ENCODE measurements at places on chromosomes 16 and 17. TPM values are rescaled to one million over a fixed set of nuclear protein-coding genes. Genes with fewer than 3 reads are reported as not detected.

DNA sequence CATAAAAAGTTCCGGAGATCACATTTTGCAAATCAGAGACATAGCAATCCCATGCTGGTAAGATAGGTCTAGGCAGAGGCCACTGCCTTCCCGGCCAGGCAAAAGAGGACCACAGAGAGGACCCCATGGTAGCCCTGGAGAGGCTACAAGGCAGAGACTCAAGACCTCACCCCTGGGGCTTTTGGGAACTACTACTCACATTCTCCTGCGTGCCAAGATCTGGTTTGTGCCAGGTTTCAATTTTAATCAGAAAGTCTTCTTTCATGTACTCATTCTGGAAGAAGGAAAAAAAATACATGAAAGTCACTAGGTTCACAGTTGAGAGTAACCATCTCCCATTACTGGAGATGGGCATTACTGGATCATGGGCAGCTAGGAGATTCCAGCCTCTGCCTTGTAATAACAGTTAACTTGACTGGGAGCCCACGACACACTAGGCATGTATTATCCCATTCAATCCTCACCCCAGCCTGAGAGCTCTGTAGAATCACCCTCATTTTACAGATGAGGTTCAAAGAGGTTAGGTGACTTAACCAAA, 21.2 kb downstream of the PITPNA start:
- no peak overlapping the region for H3K4me3 ChIP-seq
- peaks cover 4% of the 10 kb centered on the region for H3K36me3 ChIP-seq
- no peak for DNase-seq
- peaks cover 1% of the 10 kb centered on the region for H3K4me1 ChIP-seq
- no peaks in the 10 kb centered on the region for H3K27me3 ChIP-seq

DNA sequence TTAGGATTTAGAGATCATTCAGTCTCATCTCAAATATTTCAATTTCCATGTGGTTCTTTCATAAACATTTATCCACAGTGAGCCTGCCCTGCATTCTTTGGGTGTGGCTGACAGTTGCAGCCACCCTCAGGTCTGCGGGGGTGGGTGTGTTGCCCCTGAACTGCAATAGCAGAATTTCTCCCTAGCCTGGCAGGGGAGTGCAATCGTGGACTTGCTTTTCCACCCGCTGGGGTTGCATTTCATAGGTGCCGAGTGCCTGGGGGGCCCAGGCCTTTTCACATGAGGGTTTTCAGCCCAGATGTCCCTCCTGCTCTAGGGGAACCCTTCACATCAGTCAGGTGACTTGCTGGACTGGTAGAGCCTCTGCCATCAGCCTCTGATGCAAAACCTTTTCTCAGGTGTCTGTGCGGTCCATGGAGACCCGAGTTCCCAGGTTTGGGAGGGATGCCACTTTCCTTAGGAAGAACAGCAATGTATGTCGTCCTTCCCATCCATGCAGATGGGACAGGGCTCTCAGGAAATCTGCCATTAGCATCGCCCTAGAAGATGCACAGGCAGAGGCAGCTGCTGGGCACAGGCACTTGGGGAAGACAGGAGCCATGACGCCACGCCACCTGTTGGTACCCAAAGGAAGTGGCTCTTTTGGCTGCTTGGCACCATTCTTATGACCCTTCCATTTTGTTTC, 2.4 kb upstream of the USP36 start:
- H3K27me3 ChIP-seq = no peaks in the 10 kb centered on the region
- no peaks in the 10 kb centered on the region for H3K36me3 ChIP-seq
- H3K4me3 ChIP-seq = no peak overlapping the region
- H3K4me1 ChIP-seq = peaks cover 13% of the 10 kb centered on the region
- peak; percentile 34 for DNase-seq

DNA sequence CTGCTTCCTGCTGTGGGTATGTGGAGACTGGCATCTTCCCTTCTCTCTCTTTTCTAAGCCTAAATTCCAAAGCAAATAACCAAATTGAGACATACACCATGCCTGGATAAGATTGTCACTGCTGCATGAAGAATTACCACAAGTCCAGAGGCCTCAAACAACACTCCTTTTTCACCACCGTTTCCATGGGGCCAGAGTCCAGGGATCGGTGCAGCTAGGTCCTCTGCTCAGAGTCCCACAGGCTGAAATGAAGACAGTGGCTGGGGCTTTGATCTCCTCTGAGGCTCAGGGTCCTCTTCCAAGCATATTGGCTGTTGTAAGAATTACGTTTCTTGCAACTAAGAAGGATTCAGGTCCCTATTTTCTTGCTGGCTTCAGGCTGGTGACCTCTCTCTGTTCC, 130.4 kb downstream of the SLC39A11 start:
- H3K4me3 ChIP-seq = no peak overlapping the region
- no peaks in the 10 kb centered on the region for H3K27me3 ChIP-seq
- DNase-seq = peak; percentile 27
- H3K27ac ChIP-seq = no peak overlapping the region
- no peaks in the 10 kb centered on the region for H3K4me1 ChIP-seq

DNA sequence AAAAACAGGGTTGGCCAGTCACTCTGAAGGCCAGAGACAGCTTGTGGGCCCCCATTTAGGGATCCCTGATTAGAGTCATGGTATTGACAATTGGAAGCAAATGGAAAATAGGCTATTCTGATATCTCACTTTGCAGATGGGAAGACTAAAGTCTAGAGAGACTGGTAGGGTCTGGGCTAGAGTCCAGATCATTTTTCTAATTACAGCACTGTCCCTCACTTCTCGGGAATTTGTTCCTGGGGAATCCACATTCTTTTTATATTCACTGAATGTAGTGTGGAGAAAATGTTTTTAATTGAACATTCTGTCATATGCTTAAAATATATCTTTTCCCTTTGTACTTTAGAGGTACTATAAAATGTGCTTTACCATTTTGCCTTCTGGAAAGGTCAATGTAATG, 1.1 kb downstream of the KATNIP start:
- H3K36me3 ChIP-seq = no peaks in the 10 kb centered on the region
- DNase-seq = no peak
- no peak overlapping the region for H3K4me3 ChIP-seq
- peaks cover 14% of the 10 kb centered on the region for H3K4me1 ChIP-seq

GRCh38 chr16:24700549-24701392, 28.7 kb upstream of the TNRC6A start:
- H3K36me3 ChIP-seq = no peaks in the 10 kb centered on the region
- peak overlapping the region; percentile 24 for H3K27ac ChIP-seq
- no peaks in the 10 kb centered on the region for H3K4me1 ChIP-seq
- peak; percentile 65 for DNase-seq

PLEKHG4 gene
- 5.5 TPM for polyA plus RNA-seq

PPP1R27 gene
- polyA plus RNA-seq = 0.56 TPM

SMIM36 gene
- polyA plus RNA-seq = not detected

PGAP6 gene
- polyA plus RNA-seq = 205 TPM

SPIRE2 gene
- 18.4 TPM for polyA plus RNA-seq

Measured in hepatocyte (in vitro differentiated cells).